ENCODE measurements at places on chromosomes 4 and X.
A peak's percentile ranks its signal among the peaks of the same experiment; 100 is the strongest.

- DNase-seq = no peak
These were observed 161.4 kb downstream of the ENOX2 start for GRCh38 chrX:130741584-130741983.

DNA sequence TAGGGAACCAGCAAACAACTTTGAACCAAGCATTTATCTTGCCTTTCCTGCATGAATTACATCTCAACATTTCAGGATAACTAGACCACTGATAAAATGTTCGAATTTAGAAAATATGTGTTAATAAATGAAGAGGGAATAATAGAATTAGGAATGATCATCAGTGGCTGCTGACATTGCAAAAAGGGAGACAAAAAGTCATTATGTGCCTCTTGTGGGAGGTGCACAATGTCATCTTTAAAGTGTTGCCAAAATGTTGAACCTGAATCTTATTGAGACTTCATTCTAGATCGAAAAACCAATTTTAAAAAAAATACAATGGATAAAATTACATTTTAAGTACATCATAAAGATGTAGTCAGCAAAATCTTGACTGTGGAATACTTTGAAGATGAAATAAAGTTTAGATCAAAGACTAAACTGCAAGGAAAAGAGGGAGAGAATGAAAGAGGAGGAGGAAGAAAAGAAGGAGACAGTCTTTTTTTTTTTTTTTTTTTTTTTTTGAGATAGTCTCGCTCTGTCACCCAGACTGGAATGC, 299.3 kb downstream of the FBXW7 start:
- no peak for DNase-seq

DNA sequence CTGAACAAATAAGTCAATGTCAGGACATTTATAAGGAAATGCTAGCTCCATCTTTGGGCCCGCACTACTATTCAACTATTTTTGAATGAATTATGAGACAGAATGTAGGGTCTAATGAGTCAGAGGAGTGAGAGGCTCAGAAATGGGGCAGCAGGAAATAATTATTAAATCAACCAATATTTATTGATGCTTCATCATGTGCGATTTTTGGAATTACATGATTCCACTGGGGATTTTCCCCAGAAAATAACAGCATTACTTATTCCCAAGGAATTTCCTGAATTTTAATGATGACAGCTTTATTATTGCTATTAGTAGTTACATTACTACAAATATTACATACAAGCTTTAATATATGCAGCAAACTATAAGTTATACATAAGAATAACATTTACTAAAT, 49.3 kb upstream of the PHF8 start:
- no peak for DNase-seq

- peak; percentile 32 for DNase-seq
These were observed 15.7 kb downstream of the FAM184B start for GRCh38 chr4:17765514-17766286.

GRCh38 chrX:151902813-151903591, 9.7 kb upstream of the MAGEA4 start:
- DNase-seq = no peak

- no peak for DNase-seq
These were observed 180.0 kb downstream of the DHRSX start for GRCh38 chrX:2320580-2321327.

- no peak for DNase-seq
These were observed 58.7 kb upstream of the DHX15 start for GRCh38 chr4:24642981-24643547.

DNA sequence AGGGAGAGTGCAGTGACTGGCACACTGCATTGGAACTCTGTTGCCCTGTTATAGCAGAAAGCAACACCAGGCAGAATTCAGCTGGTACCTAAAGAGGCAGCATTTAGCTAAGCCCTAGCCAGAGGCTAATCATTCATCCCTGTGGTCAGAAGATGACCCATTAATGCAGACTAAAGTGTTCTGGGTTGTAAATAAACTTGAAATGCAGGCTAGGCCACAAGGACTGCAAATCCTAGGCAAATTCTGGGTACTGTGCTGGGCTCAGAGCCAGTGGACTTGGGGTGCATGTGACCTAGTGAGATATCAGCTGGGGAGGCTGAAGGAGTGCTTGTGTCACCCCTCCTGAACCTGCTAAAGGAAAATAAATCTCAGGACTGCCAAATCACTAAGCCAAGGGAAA, 91.2 kb downstream of the LPAR4 start:
- no peak for DNase-seq

GRCh38 chr4:173253561-173253960, 80.6 kb downstream of the HMGB2 start:
- DNase-seq = no peak

GRCh38 chrX:123475068-123475724, 257.7 kb downstream of the THOC2 start:
- DNase-seq = no peak

- no peak for DNase-seq
These were observed 135.9 kb downstream of the GATB start for GRCh38 chr4:151624626-151625565.

GRCh38 chr4:83012200-83012686, 1.6 kb upstream of the LIN54 start:
- DNase-seq = no peak

DNA sequence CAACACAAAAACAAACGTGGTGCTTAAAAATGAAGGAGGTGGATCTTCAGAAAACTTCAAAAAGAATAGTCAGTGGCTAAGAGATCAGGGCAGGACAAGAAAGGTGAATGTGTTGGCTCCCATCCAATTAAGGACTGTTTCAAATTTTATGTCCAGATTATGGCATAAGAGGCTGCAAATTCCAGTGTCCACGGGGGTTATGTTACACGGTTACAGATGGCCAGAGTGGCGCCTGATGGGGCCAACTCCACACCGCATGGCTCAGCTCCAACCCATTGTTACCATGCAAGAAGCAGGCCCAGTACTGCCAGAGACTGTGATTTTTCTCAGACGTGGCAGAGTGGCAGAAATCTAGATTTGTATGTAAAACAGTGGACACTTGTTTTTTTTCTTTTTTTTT, 168.4 kb upstream of the TENM3 start:
- no peak for DNase-seq

- no peak for DNase-seq
These were observed 402 bp upstream of the UPRT start for GRCh38 chrX:75273483-75273882.

- DNase-seq = no peak
These were observed 189.7 kb upstream of the ITM2A start for GRCh38 chrX:79556800-79557199.

GRCh38 chr4:1623400-1623799, 60.7 kb downstream of the FAM53A start:
- DNase-seq = no peak

DNA sequence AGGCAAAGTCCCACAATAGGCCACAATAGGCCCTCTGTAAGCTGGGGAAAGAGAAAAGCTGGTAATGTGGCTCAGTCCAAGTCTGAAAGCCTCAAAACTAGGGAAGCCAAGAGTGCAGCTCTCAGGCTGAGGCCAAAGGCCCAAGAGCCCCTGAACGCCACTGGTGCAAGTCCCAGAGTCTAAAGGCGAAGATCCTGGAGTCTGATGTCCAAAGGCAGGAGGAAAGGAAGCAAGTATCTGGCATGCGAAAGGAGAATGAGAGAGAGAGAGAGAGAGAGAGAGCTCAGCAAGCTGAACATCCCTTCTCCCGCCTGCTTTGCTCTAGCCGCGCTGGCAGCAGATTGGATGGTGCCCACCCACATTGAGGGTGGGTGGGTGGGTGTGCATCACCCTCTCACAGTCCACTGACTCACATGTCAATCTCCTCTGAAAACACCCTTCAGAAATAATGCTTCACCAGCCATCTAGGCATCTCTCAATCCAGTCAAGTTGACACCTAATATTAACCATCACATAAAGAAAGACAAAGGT, 30.9 kb upstream of the ELF2 start:
- DNase-seq = no peak

- DNase-seq = no peak
These were observed 8.3 kb upstream of the CITED1 start for GRCh38 chrX:72313707-72314641.

DNA sequence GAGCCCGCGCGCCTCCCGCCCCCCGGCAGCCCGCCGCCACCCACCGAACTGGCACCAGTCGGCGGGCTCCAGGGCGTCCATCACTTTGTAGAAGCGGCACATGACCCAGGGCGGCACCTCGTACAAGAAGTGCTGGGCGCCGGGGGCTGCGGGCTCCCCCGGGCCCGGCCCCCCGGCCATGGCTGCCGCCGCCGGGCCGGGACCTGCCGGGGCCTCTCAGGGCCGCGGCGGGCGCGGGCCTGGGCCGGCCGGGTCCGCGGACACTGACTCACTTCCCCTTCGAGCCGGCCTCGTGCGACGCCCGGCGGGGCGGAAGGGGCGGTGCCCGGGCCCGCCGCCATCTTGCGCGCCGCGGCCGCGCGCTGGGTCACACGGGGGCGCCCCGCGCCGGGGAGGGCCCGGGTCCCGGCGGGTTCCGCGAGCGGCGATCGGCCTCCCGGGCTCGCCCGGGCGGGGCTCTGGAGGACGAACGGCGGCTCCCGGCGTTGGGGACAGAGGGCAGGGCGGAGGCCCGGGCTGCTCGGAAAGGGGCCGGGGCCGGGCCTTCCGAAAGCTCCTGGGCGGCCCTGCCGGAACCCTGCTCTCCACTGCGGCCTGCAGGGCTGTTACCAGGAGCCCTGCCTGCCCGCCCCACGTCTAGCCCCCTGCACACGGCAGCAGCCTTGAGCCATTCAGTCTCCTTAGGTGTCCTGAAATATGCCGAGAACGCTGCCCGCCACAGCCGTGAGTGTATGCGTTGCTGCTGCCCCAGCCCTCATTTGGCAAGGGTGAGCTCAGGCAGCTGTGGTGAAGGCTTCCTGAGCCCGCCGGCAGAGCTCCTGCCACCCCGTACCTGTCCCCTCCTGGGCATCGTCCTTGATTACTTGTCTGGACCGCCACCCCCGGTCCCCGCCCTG, at the start of gene IRAK1:
Gene IRAK1, minus strand, starts transcription at position 270 of the 896 bp plus-strand sequence. Its CDS starts 90 bp downstream, at position 180.
- peak; percentile 78 for DNase-seq

DNA sequence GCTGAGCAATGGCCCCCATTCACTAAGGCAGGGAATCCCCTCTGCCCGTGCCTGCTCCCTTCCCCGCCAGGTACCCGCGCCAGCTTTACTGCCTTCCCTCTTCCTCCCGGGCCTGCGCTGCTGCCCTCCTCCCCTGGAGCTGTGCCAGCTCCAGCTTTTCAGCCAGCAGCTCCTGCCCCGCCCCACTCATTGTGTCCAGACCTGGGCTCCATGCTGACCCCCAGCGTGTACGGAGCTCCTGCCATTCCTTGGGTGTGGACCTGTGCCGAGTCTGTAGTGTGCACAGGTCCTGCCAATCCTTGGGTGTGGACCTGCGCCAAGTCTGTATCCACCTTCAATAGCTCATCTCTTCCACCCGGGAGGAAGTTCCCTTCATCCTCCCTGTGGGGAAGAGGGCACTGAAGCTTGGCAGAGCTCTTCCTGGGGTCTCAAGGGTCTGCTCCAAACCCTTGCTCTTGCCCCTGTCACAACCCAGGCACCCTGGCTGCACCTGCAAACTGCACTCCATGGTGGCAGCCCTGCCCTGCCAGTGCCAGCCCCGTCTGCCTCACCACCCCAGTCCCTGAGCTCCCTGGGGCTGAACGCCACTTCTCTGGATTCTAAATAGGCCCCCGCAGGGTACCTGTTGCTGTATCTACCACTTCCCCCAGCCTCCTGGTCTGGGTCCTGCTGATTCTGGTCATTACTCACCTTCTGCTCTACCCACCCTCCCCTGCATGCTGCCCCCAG, 63.9 kb downstream of the TRMT44 start:
- DNase-seq = no peak

GRCh38 chr4:140893939-140894338, 137.8 kb upstream of the TBC1D9 start:
- DNase-seq = no peak

DNA sequence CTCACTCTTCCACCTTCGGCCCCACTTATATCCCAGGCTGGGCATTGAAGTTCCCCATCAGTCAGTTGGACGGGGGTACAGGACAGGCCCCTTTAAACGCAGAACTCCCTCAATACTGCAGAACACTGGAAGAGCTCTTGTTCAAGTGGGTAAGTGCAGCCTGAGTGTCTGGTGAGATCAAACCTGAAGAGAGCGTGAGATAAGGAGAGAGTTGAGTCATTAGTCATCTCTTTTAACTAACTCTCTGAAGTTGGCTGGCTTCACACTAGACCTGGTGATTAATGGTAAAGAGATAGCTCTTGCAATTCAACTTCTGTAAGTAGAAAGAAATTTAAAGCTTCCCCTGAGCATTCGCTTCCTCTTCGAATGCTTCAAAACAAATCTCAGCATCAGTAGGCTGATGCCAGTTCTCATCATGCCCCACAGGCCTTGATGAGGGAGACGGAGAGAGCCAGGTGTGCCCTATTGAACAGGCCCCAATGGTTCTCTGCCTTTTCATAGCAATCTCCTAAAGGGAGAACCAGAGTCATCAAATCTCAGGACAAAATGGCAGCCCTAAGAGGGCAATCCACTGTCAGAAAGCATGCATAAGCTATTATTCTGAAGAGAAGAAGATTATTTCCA, 41.0 kb upstream of the JADE1 start:
- DNase-seq = no peak

- DNase-seq = no peak
These were observed 985.6 kb upstream of the PCDH7 start for GRCh38 chr4:29734343-29735213.

DNA sequence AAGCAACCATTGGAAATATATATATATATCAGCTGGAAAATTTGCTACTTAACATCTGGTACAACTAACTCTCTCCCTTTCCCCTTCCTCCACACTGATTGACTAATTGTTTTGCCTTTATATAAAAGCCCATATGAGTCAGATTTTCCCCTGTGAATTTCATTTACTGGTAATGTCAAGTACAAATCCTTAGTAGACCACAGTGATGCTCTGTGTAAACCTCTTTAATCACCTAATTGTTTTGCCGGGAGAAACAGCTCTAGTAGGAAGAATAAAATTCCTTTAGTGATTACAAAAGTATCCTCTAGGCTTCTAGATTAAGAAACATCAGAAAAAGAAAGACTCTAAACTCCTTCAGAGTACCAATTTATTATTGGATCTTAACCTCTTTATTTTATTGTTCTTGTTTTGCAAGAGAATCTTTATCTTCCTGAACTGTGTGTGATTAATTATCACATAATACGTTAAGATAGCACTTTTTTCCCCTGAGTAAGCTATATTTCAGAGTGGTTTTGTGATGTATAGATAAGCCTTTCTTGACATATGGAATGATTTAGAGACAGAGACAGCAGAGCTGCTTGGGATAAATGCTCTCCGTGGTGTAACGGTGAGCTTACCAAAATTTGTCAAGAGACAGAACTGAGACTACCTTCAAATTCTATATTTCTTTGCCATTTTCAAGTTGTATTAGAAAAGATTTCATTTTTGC, 1606.4 kb upstream of the TENM3 start:
- no peak for DNase-seq

DNA sequence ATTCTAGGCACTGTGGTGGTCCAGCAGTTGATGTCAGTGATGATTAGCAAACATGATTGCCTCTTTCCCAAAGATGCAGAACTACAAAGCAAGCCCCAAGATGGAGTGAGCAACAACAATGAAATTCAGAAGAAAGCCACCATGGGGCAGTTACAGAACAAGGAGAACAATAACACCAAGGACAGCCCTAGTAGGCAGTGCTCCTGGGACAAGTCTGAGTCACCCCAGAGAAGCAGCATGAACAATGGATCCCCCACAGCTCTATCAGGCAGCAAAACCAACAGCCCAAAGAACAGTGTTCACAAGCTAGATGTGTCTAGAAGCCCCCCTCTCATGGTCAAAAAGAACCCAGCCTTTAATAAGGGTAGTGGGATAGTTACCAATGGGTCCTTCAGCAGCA, 365.3 kb downstream of the MAPK10 start:
- DNase-seq = no peak

All from activated T-cell treated with anti-CD3 and anti-CD28 coated beads, Interleukin-2, amount 50 U/mL, for 24 hours (primary cell).